ENCODE measurements at places on chromosomes 2 and 18.

- no peak for DNase-seq
Measured at GRCh38 chr2:30230497-30231211, 680 bp upstream of the LBH start.

DNA sequence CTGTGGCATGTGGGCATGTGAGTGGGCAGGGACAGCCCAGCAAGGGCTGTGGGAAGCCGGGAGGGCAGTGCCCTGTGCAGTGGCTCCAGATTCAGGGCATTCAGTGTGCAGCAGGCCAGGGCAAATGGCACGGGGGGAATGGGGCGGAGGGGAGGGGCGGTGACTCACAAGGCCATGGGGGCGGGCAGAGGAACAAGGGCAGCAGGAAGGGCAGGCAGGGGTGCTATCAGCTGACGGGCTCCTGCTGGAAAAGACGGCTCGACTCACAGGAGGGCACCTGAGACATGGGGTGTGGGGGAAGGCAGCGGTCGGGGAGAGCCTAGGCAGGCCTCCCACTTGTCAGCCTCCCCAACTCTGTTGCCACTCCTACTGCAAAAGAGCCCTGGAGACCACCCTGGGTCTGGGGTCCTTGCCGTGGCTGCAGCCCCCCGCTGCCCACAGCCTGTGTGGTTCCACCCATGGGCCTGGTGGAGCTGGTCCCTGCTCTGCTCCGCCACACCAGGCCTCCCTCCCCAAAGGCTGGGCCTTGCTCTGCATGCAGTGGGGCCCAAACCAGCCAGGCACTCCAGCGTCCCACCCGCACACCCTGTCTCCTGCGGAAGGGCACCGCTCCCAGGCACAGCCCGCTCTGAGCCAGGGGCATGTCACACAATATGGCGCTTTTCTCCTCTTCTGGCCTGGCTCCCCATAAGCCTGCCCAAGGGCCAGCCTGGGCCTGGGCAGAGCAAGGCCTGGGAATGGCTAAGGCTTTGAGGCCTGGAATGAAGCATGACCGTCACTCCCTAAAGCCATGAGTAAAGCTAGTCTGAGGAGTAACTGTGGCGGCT lies 25.9 kb downstream of the HS6ST1 start:
- no peak for DNase-seq

GRCh38 chr2:136175868-136176267 lies 57.9 kb upstream of the CXCR4 start:
- DNase-seq: no peak

DNA sequence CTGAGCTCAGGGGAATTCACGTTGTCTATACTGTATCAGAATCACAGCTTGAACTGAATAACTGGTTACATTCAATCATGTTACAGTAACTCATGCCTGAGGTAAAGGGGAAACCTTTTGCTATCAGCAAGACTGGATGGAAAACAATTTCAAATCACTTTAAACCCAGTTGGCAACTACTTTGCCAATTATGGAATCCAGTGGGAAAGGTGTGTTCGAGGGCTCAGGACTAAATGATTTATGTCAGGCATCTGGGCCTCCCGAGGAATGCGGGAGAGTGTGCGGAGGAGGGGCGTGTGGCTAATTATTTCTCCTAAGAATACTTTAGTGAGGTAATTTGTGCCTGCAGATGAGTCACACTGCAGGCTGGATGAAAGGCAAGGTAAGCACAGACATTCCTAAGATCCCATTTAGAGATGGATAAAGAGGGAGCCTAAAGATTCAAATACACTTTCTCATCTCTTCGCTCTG lies 100.1 kb downstream of the HRH4 start:
- no peak for DNase-seq

DNA sequence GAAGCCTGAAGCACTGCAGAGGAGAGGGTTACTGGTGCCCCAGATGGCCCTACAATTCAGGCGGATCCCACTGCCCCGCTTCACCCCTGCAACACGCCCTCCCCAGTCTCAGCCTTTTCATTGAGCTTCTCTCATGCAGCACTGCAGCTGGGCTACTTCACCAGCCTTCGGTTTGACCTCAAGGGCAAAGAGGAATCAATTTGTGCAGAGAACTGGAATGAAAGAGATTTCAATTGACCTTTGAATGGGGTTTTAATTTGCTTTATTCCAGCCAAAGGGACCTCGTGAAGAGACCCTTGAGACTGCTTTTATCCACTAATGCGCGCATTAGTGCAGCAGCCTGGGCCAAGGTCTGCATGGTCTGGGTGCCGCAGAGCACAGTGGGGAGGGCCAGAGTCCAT lies 8.8 kb upstream of the POMC start:
- DNase-seq: no peak

GRCh38 chr2:142065700-142066099 lies 65.1 kb downstream of the LRP1B start:
- no peak for DNase-seq

GRCh38 chr2:28168376-28168775 lies 224.3 kb upstream of the FOSL2 start:
- DNase-seq: no peak

GRCh38 chr2:105800953-105801635 lies 56.4 kb downstream of the NCK2 start:
- no peak for DNase-seq

DNA sequence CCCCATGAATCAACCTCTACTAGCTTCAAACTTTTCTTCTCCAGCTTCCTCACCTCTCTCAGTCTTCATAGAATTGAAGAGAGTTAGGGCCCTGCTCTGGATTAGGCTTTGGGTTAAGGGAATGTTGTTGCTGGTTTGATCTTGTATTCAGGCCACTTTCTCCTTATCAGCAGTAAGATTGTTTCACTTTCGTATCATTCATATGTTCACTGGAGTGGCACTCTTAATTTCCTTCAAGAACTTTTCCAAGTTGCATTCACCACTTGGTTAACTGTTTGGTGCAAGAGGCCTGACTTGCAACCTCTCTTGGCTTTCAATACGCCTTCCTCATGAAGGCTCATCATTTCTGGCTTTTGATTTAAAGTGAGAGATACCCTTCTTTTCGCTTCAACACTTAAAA lies 22.8 kb downstream of the OXER1 start:
- no peak for DNase-seq

GRCh38 chr2:197241596-197241995 lies 69.0 kb downstream of the ANKRD44 start:
- DNase-seq: no peak
